ENCODE measurements at places on chromosomes 12 and 14.

- no peak for DNase-seq
These were observed 27.1 kb downstream of the NT5DC3 start for GRCh38 chr12:103813949-103814348.

GRCh38 chr12:60832290-60832689 is 1236.5 kb downstream of the SLC16A7 start:
- no peak for DNase-seq

DNA sequence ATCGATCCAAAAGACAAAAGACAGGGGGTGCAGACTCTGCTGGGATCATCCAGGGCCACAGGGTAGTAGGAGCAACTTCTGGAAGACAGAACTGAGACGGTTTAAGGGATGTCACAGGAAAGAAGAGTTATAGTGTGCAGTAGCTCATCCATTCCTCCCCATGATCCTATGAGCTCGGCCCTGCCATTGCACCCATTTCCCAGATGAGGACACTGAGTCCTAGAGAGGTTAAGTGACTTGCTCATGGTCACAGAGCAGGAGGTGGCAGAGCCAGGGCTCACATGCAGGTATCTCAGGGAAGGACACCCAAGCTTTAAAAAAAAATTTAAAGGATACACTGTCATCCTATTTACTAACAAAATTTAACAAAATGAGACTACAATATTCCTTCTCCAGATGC is 86.1 kb upstream of the FZD10 start:
- no peak for DNase-seq

DNA sequence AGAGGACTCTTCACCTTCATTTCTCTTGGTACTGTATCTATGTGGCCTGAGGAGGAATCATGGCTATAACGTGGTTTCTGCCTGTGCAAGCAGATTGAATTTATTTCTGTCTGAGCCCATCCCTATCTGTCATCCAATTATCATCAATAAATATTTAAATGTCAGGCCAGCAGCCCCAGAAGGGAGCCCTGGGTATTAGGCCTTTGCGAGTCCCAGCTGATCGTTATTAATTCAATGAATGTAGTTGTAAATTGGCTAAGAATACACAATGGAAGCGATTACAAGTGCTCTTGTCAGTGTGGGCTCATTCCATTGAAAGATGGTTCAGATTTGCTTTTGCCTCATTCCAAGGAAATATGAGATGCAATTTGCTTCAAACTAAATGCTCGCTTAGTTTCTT is 142.0 kb downstream of the KTN1 start:
- DNase-seq, result no peak

DNA sequence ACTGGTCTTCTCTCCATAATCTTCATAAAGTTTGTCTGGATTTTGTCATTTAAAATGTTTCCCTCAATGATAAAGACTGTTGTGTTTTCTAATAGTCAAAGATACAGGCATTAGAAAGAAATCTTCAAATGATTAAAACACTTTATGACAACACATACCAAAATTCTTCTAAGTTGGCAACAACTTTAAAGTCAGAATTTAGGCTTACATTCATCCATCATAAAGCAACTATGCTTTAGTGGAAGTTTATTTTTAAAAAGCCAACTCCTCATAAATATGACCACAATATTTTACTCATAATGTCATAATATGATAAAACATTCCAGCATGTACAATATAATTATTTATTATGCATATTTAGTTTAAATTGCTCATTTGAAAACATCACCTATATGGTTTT is 17.2 kb upstream of the CCER1 start:
- no peak for DNase-seq

GRCh38 chr12:9344541-9344940 is 136.3 kb upstream of the PZP start:
- no peak for DNase-seq

- no peak for DNase-seq
These were observed 28.8 kb downstream of the KIF21A start for GRCh38 chr12:39413836-39414771.

GRCh38 chr14:60204104-60204842 is 39.1 kb upstream of the DHRS7 start:
- no peak for DNase-seq

DNA sequence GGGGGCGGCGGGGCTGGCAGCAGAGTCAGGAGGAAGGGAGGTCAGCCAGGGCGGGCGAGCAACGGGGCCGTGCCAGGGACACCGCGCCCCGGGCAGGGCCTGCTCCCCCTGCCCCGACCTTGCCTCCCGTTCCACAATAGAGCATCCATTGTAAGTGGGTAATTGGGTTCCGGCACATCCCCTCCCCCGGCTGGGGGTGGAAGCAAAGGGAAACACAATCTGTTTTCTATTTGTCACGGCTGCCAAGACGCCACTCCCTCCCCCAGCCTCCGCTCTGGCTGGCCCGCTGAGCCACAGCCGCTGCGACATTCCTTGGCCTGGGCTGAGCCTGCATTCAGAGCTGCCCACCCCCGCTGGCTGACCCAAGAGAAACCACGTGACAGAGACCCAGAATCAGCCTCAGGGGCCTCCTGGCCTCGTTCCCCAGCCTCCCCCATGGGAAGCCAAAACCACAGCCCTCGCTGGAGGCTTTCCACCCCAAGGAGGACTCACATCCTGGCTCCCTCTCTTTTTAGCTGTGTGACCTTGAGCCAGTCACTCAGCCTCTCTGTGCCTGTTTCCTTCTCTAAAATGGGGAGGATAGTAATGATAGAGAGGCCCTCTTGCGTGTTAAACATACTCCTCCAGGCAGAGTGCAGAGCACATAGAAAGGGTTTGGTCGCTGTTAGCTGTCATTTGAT is 117.6 kb downstream of the SCARB1 start:
- DNase-seq, result no peak

DNA sequence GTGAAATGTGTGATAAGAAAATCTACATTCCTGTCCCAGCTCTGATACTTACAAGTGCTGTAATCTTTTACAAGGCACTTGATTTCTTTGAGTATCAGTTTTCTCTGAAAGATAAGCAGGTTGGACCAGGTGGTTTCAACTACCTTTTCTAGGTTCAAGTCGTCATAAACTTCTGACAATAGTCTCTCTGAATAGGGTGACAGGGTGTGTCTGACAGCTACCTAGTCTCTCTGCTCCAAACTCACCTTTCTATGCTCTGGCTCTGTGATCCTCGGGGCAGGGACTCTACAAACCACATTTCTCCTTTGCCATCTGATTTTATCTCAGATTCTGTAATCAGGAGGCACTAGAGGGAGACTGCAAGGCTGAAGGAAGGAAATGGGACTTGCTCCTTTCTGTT is 137.7 kb upstream of the SYT1 start:
- no peak for DNase-seq

DNA sequence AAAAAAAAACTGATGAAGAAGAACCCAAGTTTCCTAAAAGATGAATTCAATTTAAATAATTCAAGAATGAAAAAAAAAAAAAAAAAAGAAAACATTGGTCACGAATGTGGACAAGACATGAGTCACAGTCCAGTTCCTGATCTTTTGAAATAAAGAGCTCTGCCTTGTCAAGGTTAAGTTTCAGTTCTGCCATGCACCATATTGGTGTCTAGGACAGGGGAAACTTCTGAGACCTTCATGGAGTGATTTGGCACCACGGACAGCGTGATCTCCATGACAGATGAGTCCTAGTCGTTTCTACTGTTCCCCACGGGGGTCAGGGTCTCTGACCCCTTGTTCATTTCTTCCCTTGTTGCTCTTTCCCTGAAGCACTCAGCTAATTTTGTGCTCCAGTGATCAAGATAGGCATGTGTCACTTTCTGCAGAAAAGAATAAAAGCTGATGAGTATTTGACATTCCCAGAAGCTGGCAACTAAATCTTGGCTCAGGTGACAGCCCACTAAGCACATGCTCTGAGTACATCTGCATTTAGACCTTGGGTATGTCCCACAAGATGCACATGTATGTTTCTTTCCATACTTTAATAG is 1159.7 kb downstream of the BCL11B start:
- DNase-seq, result no peak

- peak; percentile 92 for DNase-seq
These were observed 717 bp downstream of the UBC start for GRCh38 chr12:124913474-124914391.

- DNase-seq, result no peak
These were observed 120.1 kb upstream of the FZD10 start for GRCh38 chr12:130041983-130042812.

DNA sequence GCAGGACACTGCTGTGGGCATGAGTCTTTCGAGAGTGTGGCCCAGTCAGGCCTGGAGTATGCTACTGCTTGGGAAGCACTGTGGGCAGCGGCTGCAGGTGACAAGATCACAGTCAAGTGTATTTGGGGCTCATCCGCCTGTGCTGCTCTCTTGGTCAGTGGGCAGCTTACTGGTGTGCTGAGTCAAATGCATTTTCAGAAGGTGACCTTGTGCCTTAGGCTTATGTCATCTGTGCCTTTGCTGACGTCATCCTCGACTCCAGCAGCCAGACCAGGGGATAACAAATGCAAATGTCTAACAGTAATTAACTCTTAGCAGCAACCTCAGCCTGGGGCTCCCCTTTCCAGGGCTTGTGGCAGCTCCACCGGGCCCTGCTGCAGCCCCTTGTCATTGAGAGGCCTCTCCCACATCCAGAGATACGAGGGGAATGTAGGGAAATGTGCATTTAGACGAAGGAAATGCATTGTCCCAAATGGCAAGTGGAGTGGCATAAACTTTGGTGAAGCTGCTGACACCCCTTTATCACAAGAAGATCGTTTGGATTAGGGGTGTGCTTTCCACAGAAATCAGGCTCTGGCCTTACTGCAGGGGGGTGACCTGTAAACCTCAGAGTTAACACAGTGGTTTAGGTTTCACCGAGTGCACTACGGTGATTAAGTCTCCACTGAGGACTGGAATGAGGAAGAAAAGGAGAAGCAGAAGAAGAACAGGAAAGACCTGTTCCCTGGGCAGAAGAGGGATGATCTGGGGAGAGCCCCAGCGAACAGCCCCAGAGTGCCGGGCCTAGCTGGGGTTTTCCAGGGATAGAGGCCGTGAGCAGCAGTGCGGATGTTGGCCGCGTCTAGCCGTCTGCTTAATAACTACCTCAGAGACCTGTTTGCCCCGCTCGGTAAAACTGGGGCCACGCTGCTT is 39.7 kb downstream of the PSMA6 start:
- no peak for DNase-seq

GRCh38 chr12:122133192-122133950 is 40.6 kb downstream of the IL31 start:
- no peak for DNase-seq

DNA sequence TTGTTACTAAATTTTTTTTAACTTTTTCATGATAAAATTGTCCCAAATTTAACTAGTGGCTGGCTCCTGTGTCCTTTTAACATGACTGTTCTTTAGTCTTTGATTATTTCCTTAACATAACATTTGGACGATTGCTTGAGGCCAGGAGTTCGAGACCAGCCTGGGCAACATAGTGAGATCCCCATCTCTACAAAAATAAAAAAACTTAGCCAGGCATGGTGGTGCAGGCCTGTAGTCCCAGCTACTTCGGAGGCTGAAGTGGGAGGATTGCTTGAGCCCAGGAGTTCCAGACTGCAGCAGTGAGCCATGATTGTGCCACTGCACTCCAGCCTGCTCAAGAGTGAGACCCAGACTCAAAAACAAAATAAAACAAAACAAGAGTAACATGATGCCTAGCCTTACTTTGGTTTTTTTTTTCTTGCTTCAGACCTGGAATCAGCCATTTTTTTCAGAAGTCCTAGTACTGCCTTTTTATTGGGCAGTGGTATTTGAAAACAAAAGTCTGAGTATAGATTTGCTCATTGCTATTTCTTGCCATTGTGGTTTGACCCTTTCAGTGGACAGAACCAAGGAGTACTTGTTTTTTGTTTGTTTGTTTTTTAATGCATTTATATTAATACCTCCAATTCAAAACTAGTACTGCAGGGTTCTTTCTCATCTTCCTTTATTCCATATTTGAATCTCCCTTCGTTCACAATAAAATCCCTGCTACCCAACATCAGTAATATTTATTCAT is 4.8 kb downstream of the TOGARAM1 start:
- no peak for DNase-seq

DNA sequence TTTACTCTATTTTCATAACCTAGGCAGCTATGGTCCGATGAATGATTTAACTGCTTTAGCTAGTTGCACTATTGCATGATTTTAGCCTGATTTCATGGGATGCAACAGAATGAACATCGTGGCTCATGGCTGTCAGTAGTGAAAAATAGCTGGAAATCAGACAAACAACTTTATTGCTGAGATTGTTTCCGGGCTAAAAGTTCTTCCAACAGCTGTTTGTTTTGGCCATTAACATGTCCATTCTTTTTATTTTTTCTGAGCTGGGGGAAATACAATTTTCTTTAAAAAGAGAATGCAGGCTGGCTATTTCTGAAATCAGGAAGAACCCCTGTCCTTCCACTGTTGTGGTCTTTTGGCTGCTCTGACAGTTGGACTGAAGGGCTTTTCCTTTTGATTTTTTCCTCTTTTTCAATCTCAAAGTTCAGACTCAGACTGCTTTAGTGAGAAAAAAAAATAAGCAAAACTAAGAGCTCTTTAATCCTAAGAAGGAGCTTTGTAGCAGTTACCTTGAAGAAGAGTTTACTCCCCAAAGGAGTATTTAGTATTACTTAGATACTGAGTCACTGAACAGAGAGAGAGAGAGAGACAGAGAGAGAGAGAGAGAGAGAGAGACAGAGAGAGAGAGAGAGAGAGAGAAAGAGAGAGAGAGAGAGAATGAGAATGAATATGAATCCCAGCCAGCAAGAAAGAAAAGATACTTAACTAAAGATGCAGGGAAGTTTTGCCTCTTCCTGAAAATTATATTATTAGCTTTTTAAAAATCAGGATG is at the start of gene NAV3:
NAV3 (plus strand) TSS at position 312 of the 769 bp plus-strand sequence. CDS start 568 bp downstream, outside the sequence.
- DNase-seq, result no peak

GRCh38 chr12:106137530-106138356 is 1.0 kb downstream of the NUAK1 start:
- DNase-seq, result no peak

DNA sequence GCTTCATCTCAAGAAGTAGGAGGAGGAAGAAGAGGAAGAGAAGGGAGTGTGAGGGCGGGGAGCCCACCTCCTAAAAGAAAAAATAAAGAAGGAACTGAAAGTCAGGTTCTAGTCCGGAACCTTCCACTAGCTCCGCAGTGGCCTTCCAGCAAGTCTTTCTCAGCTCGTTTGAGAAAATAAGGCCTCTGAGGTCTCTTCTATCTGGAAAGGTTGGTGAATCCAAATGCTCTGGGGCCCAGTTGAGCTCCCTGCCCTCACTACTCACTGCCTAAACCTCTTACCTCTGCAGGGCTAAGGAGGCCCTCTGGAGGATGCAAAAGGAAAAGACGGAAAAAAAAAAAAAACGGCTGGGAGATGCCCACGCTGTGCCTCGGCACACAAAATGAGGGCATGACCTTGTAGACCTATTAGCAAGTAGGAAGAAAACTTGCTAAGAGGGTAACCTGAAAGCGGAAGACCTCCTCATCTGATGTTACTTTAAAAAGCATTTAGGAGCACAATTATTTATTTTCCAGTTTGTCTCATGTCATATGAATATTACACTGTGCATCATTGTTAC is 35.9 kb downstream of the FBLN5 start:
- peak; percentile 24 for DNase-seq

GRCh38 chr14:23694085-23694948 is 58.2 kb downstream of the DHRS2 start:
- no peak for DNase-seq

- DNase-seq, result no peak
These were observed 51.6 kb upstream of the VRK1 start for GRCh38 chr14:96745500-96746051.

GRCh38 chr12:14307004-14307403 is 58.5 kb upstream of the ATF7IP start:
- DNase-seq, result no peak

GRCh38 chr12:101010896-101011295 is 199.1 kb downstream of the SLC5A8 start:
- no peak for DNase-seq
